ENCODE measurements at places on chromosomes 3 and 15. TPM values are rescaled to one million over a fixed set of nuclear protein-coding genes. Genes with fewer than 3 reads are reported as not detected.
A peak's percentile ranks its signal among the peaks of the same experiment; 100 is the strongest.

The CCDC33 gene
- not detected for total RNA-seq

The MRPL3 gene
- 127 TPM for total RNA-seq

DNA sequence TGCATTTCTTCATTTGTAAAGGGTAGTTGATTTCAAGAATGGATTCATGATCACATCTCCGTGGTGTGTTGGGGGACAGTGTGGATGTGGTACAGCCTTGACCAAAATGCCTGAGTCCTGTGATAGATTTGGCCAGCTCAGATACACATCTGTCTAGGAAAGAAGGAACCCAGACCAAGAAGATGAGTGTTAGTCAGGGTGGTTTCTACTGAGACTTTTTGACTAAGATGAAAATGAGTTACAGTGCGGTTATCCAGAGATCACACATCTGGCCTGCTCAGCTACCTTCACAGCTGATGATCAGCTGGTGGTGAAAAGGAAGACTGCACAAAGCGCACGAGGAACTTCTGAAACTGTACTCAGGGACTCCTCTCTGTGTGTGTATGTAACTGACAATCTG is 68.0 kb downstream of the FNDC3B start:
- peak; percentile 91 for ATAC-seq

- peak; percentile 42 for ATAC-seq
Measured at GRCh38 chr15:78177447-78177873, 28.3 kb downstream of the IDH3A start.

DNA sequence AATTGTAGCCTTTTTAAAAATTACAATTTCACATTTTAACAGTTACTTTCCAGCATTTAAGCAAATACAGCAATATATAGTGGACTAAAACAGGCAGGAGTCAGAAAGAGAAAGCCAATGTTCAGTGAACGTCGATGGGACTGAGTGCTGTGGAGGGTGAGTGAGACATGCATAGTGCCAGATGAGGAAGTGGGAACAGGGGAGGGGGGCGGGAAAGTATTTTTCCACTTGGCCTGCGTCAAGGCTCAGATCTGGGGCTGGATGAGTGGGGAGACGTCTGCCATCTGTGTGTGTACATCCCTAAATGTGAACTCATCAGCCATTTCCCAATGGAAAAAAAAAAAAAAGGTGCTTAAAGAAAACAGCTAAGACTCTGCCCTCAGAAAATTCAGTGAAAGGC is 19.2 kb upstream of the RAD18 start:
- ATAC-seq, result no peak

Data from activated T-helper 17 cell treated with anti-CD3 and anti-CD28 coated beads, Interleukin-2, amount 50 U/mL, for 72 hours (primary cell).